Left forelimb (tissue), 1 donor: ENCODE measurements at places on chromosomes 7 and 10.

- DNase-seq, result peak; percentile 30
Observed at GRCh38 chr10:123870260-123870659, 21.3 kb downstream of the CPXM2 start.

GRCh38 chr7:42012786-42013360 lies 224.1 kb downstream of the GLI3 start:
- no peak for DNase-seq

DNA sequence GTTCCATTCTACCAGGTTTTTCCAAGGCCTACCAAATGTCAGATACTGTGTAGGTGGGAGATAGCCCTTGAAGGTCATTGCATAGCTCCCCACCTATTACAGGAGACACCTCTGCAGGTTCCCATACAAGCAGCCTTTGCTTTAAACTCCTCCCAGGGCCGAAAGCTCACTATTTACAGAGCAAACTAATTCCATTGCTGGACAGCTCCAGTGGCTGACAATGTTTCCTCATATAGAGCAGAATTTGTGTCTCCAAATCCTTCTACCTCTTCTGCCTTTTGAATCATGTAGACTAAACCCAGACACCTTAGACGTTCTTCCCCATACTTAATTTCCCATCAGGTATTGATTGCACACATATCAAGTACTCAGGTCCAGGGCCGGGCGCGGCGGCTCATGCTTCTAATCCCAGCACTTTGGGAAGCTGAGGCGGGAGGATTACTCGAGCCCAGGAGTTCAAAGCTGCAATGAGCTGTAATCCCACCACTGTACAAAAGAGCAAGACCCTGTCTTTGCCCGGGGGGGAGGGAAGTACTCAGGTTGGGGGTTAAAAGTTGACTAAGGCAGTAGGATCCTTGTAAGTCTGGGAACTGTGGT lies 2.1 kb downstream of the CNNM1 start:
- DNase-seq, result no peak

- no peak for DNase-seq
Observed at GRCh38 chr7:50197549-50197948, 104.5 kb upstream of the ZPBP start.

DNA sequence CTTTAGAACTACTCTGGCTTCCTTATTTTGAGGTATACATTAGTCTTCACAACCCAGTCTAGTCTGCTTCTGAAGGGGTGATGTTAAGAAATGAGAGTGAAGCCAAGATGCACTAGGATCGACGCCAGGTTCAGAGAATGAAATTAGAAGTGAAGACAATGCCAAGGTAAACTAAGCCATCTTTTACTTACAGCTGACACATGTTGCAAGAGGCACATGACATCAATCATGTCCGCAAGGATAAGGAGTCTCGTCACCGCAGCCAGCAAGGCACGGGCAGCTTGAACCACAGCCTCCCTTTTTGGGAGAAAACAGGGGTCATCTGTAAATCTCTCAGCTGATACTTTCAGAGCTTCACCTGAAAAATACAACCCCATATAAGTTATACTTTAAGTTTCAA lies 156.7 kb downstream of the CTNNA3 start:
- no peak for DNase-seq

GRCh38 chr7:151104411-151105235 lies 18.3 kb downstream of the AGAP3 start:
- DNase-seq, result no peak
